A673 (cell line): ENCODE measurements at places on chromosomes 16 and 17. TPM values are rescaled to one million over a fixed set of nuclear protein-coding genes. Genes with fewer than 3 reads are reported as not detected.

Gene DPEP3
- total RNA-seq = not detected in 2 replicates

Gene SLFN12L
- 1.6 and 2.7 TPM in 2 replicates for total RNA-seq

Gene KRT20
- total RNA-seq = not detected in 2 replicates

Gene GPRC5B
- total RNA-seq = 4.0 and 6.9 TPM in 2 replicates

GRCh38 chr16:1762879-1763520 is 8.3 kb downstream of the NME3 start:
- no peak for DNase-seq
- peaks cover 23% of the 10 kb centered on the region for H3K36me3 ChIP-seq
- H3K4me1 ChIP-seq = no peaks in the 10 kb centered on the region
- no peaks in the 10 kb centered on the region for H3K27me3 ChIP-seq
- no peak overlapping the region for H3K4me3 ChIP-seq
- no peak overlapping the region for H3K27ac ChIP-seq

Gene PHOSPHO1
- 88.6 and 98.3 TPM in 2 replicates for total RNA-seq

DNA sequence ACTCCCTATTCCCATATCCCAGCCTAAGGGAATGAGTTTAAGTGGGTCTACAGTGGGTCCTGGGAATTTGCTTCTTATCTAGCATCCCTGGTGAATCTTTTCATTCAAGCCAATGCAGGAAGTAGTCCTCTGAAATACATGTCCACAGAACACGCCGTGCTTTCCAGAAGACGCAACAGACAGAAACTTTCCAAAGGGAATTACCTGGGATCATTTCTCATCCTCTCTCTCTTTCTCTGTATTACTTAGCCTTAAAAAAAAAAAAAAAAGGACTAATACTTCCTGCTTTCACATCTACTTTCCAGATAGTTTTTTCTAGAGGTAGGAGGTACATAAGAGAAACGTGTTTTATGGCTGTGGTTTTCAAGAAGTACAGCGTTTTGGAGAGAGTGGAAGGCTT is 499.0 kb downstream of the MAF start:
- H3K27ac ChIP-seq = no peak overlapping the region
- H3K4me3 ChIP-seq = no peak overlapping the region
- H3K4me1 ChIP-seq = no peaks in the 10 kb centered on the region

Gene TEX14
- total RNA-seq = 0.26 and 0.50 TPM in 2 replicates

Gene GPR179
- 0.04 TPM in 2 replicates for total RNA-seq

GRCh38 chr17:71870546-71870862 is 250.3 kb upstream of the SOX9 start:
- H3K27ac ChIP-seq = no peak overlapping the region
- DNase-seq = peak; percentile 88
- no peaks in the 10 kb centered on the region for H3K27me3 ChIP-seq

- H3K36me3 ChIP-seq = peaks cover 3% of the 10 kb centered on the region
- no peak for DNase-seq
- H3K4me1 ChIP-seq = no peaks in the 10 kb centered on the region
Measured at GRCh38 chr17:80750263-80750662, 205.6 kb downstream of the RPTOR start.

DNA sequence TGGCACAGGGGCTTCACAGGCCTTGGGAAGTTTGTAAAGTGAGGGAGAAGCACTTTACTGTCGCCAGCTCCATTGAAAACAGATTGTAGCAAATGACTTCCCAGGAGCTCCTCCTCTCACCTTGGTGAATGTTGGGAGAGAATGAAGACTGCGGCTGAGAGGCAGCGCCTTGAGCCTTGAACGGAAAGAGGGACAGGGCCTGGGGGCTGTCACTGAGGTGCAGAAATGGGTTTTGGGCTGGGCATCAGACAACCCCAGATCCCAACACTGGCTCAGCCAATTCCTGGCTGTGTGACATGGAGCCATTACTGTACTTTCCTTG is 603 bp upstream of the MRTFB start:
- H3K27ac ChIP-seq = peak overlapping the region; percentile 88
- H3K27me3 ChIP-seq = no peaks in the 10 kb centered on the region
- DNase-seq = no peak
- no peaks in the 10 kb centered on the region for H3K4me1 ChIP-seq
- no peaks in the 10 kb centered on the region for H3K36me3 ChIP-seq
